Fibroblast of pulmonary artery (primary cell): ENCODE measurements at places on chromosomes 13 and 19.

- peak; percentile 54 for DNase-seq
Observed at GRCh38 chr13:47277774-47278173, 380.9 kb upstream of the HTR2A start.

DNA sequence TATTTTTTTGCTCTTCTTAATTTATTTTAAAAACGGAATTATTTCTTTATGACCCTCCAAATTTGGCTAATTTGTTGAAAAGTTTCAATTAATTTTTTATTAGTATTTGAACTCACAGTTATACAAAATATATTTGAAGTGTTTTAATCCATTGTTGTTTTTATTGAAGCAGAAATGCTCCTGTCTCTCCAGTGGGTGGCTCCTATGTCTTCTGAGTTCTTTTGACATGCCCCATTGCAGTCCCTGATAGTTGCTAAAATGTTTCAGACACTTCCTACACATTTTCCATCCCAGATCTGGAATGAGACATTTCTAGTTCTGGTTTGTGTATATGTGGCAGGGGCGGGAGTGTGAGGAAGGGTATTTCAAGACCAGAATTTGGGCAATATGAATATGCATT lies 579.4 kb upstream of the PRR20A start:
- DNase-seq = peak; percentile 35

DNA sequence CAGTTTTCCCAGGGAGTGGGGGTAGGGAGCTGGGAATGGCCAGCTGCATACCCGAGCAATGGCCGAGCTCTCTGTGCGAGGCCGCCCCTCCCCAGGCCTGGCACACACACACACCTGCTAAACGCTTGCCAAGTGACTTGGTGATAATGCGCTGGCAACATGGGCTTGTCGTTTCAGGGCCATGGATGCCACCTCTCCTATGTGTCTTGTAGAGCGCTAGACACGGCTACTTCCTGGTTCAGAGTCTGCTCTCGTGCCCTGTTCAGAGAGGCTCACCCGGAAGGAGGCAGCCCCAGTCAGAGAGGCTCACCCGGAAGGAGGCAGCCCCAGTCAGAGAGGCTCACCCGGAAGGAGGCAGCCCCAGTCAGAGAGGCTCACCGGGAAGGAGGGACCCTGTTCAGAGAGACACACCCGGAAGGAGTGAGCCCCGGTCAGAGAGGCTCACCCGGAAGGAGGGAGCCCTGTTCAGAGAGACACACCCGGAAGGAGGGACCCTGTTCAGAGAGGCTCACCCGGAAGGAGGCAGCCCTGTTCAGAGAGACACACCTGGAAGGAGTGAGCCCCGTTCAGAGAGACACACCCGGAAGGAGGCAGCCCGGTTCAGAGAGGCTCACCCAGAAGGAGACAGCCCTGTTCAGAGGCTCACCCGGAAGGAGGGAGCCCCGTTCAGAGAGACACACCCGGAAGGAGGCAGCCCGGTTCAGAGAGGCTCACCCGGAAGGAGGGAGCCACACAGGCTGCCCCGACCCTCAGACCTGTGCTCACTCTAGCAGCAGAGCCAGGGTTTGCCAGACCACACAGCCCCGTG lies 4.2 kb downstream of the ADPRHL1 start:
- DNase-seq = no peak

DNA sequence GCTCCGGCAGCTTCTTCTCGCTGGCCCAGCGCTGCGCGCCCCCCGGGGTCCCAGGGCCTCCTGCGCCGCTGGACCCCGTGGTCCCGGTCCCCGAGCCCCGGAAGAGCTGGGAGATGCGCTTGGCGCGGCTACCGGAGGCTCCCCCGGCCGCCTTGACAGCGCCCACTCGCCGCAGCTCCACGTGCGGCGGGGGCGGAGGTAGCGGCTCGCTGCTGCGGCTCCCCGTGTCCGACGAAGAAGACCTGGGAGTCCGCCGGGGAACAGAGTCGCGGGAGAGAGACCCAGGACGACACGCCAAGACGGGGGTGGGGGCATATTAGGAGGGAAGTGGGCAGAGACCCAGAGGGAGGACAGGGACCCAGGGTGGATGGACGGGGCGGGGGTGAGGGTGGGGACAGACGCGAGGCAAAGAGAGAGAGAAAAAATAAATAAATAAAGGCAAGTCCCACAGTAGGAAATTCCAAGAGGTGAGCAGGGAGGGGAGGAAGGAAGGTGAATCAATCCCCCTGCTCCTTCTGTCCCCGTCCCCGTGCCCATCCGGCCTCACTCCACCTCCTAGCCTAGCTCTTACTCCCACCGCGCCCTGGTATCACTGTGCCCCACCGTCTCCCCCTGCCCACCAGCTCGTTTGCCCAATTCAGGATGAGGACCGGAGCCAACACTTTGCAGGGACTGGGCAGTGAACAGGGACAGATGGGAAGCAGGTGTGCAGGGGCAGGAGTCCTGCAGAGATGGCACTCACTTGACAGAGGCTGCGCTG lies 826 bp downstream of the RASIP1 start:
- DNase-seq = no peak

DNA sequence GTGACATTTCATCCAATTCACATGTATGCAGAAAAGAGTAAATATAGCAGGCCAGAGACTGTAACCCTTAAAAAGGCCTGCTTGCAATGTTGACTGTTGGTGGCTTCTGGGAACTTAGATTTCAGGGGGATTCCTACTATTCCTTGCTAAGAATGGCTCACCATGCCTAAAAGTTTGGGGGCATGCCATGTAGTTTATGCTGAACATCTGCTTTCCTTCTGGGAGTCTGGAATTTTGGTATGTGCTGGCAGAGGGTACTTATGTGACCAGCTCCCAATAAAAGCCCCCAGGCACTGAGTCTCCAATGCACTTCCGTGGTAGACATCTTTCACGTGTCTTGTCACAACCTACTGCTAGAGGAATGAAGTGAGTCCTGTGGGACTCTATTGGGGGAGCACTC lies 88.4 kb upstream of the PCDH8 start:
- no peak for DNase-seq
